ENCODE measurements at places on chromosomes 1 and 21. TPM values are rescaled to one million over a fixed set of nuclear protein-coding genes. Genes with fewer than 3 reads are reported as not detected.

The PDPN gene
- not detected for polyA plus RNA-seq

The PYHIN1 gene
- 8.7 TPM for polyA plus RNA-seq

The C1orf87 gene
- polyA plus RNA-seq = not detected

The TMEM269 gene
- polyA plus RNA-seq = not detected

The NPR1 gene
- polyA plus RNA-seq = not detected

The ZMYND12 gene
- polyA plus RNA-seq = 1.6 TPM

GRCh38 chr1:1302951-1303509 lies 4.7 kb downstream of the ACAP3 start:
- H3K4me3 ChIP-seq = no peak overlapping the region
- H3K4me1 ChIP-seq = peaks cover 29% of the 10 kb centered on the region
- no peak overlapping the region for H3K27ac ChIP-seq
- DNase-seq = no peak
- H3K27me3 ChIP-seq = no peaks in the 10 kb centered on the region

- H3K4me3 ChIP-seq = no peak overlapping the region
- no peaks in the 10 kb centered on the region for H3K4me1 ChIP-seq
- H3K27me3 ChIP-seq = no peaks in the 10 kb centered on the region
- H3K36me3 ChIP-seq = no peaks in the 10 kb centered on the region
Observed at GRCh38 chr1:168343566-168343965, 62.9 kb downstream of the TBX19 start.

- no peak for DNase-seq
- H3K36me3 ChIP-seq = peaks cover 13% of the 10 kb centered on the region
- no peak overlapping the region for H3K27ac ChIP-seq
- H3K27me3 ChIP-seq = no peaks in the 10 kb centered on the region
- H3K4me1 ChIP-seq = peaks cover 3% of the 10 kb centered on the region
Observed at GRCh38 chr1:26844424-26845196, 18.1 kb downstream of the ZDHHC18 start.

DNA sequence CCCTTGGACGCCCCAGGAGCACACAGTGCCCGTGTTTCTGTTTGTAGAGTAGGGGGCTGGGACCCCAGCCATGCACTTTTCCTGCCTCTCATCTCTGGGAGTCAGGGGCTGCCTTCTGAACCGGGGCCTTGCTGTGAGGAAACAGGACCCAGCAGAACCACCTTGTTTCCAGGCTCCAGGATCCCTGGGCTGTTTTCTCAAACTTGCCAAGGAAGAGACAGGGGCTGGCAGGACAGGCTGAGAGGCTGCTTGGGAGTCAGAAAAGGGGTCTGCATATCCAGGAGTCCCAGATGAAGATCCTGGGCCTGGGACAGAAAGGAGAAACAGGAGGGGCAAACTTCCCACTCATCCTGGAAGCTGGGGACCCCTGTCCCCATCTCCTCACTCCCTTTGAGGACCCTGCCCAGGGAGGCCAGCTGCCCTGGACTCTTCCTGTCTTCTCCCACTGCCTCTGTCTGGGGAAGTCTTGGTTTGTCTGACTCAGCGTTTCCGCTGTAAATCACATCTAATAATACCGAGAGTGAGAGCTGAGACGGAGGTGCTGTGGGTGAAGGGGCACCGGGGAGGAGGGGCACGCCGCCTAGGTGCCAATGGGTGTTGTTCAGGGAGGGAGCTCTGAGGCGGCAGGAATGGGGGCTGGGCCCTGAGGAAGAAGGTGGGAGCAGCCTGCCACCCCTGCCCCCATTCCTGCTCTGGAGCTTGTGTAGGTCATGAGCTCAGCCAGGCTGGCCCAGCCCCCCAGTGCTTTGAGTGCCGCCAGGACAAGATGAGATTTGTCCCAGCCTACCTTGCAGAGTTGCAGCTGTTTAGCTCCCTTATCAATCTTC lies 16.7 kb downstream of the POU3F1 start:
- H3K27me3 ChIP-seq = no peaks in the 10 kb centered on the region
- peak; percentile 76 for DNase-seq
- H3K4me1 ChIP-seq = peaks cover 32% of the 10 kb centered on the region
- H3K27ac ChIP-seq = no peak overlapping the region
- peaks cover 6% of the 10 kb centered on the region for H3K36me3 ChIP-seq

GRCh38 chr1:111880881-111881837 lies 108.3 kb downstream of the KCND3 start:
- no peak overlapping the region for H3K4me3 ChIP-seq
- no peaks in the 10 kb centered on the region for H3K4me1 ChIP-seq
- H3K27me3 ChIP-seq = no peaks in the 10 kb centered on the region
- H3K27ac ChIP-seq = no peak overlapping the region
- no peak for DNase-seq

DNA sequence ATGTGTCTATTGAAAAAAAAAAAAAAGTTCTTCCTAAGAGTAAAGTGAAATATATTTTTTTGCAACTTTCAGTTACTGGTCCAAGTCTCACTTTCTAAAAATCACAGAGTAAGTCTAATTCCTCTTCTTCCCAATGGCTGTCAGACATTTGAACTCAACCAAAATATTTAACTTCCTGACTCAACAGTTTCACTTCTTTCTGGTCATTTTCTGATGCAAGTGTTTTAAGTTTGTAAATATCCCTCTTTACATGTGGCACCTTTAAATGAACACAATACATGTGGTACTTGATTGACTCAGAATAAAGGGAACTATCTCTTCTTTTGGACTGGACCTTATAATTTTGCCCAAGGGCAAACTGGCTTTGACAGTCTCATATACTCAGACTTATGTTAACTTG lies 76.7 kb downstream of the ASH1L start:
- no peak for DNase-seq
- peaks cover 15% of the 10 kb centered on the region for H3K36me3 ChIP-seq
- H3K27ac ChIP-seq = no peak overlapping the region
- no peaks in the 10 kb centered on the region for H3K4me1 ChIP-seq
- no peaks in the 10 kb centered on the region for H3K27me3 ChIP-seq
- H3K4me3 ChIP-seq = no peak overlapping the region

DNA sequence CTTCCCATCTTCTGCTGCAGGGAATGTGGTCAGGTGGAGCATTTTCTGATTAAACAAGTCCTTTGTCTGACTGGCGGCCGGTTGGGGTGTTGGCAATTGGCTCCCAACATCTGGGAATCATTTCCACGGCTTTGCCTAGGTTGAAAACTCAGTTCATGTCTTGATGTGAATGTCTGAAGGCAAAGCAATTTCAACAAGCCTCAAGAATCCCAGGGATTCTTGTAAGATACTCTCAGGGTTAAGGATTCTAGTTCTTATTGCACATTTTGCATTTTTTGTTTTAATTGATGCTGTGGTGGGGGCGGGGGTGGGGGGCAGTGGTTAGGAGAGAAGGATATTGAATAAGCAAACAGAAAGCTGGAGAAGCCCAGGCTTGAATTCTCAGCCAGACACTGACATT lies 273.9 kb downstream of the KIF26B start:
- DNase-seq = no peak
- H3K27ac ChIP-seq = no peak overlapping the region
- H3K36me3 ChIP-seq = no peaks in the 10 kb centered on the region
- no peaks in the 10 kb centered on the region for H3K27me3 ChIP-seq
- H3K4me3 ChIP-seq = no peak overlapping the region
- H3K4me1 ChIP-seq = no peaks in the 10 kb centered on the region

- no peak overlapping the region for H3K27ac ChIP-seq
- no peaks in the 10 kb centered on the region for H3K27me3 ChIP-seq
- no peak for DNase-seq
- no peaks in the 10 kb centered on the region for H3K4me1 ChIP-seq
Observed at GRCh38 chr1:9078752-9079500, 9.5 kb upstream of the SLC2A5 start.

DNA sequence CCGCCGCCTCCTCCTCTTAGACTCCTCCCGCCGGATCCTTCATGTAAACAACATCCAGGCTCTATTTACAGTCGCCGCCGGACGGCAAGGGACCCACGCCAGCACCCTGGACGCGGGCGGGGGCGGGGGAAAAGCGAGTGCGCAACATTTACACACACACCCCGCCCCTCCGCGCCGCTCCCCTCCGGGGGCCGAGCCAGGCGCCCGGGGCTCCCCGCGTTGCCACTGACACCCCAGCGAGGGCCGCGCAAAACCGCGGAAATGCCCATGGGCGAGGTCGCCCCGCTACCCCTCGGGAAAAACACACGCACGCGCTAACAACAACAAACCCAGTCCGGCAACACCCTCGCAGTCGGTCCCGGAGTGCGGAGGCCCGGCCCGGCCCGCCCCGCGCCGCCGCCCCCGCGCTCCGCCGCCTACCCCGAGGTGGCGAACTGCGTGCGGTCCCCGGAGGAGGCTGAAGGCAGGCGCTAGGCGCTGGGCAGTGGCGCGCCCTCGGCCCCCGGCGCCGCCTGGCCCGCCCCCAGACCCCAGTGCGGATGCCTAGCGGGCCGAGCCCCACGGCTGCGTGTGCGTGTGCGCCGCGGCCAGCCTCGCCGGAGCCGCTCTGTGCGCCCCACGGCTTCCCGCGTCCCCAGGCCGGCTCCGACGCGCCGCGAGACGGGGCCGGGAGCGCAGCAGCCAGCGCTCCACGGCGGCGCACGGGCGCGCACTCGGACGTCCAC lies 81.1 kb upstream of the AK4 start:
- no peaks in the 10 kb centered on the region for H3K27me3 ChIP-seq
- H3K4me1 ChIP-seq = peaks cover 32% of the 10 kb centered on the region
- H3K4me3 ChIP-seq = peak overlapping the region; percentile 62
- peak; percentile 81 for DNase-seq

GRCh38 chr1:226679262-226679661 lies 59.8 kb downstream of the ITPKB start:
- peaks cover 6% of the 10 kb centered on the region for H3K36me3 ChIP-seq
- peaks cover 96% of the 10 kb centered on the region for H3K4me1 ChIP-seq
- peak overlapping the region; percentile 86 for H3K27ac ChIP-seq

DNA sequence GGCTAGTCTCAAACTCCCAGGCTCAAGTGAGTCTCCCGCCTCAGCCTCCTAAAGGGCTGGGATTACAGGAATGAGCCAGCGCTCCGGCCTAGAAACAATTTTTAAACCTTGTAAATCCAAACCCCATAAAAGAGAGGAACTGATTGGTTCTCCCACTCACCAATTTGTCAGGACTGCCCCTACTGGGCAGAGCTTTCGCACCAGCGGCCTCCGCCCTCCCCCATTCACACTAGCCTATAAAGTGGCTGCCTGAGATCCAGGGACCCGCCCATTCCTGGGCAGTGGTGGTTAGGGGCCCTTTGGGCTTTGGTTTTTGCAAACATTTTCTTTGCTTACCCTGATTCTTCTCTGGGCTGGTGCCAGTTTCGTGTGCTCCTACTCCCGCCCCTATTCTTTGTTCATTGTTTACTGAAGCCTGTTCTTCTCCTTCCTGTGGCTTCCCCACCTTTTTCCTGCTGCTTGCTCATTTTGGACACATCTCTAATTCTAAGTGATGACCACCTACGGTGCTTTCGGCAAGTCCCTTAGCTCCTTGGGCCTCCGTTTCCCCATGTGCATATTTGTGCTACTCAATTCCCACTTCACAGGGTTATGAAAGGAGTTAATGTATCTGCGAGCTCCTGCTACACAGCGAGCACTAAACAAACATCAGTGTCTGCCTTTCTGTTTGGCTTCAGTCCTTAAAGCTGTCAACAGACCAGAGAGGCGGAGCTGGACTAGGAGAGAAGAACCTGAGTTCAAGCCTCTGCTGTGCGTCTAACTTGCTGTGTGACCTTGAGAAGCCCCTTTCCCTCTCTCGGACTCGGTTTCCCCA lies 39.8 kb upstream of the CLIC4 start:
- H3K27ac ChIP-seq = no peak overlapping the region
- no peak overlapping the region for H3K4me3 ChIP-seq
- peak; percentile 7 for DNase-seq
- no peaks in the 10 kb centered on the region for H3K27me3 ChIP-seq
- H3K36me3 ChIP-seq = no peaks in the 10 kb centered on the region

GRCh38 chr1:245690156-245690690 lies 535.4 kb downstream of the KIF26B start:
- no peaks in the 10 kb centered on the region for H3K4me1 ChIP-seq
- no peaks in the 10 kb centered on the region for H3K36me3 ChIP-seq
- H3K27ac ChIP-seq = no peak overlapping the region
- no peaks in the 10 kb centered on the region for H3K27me3 ChIP-seq

- H3K27me3 ChIP-seq = no peaks in the 10 kb centered on the region
- H3K27ac ChIP-seq = no peak within 1 kb of the TSS
- H3K36me3 ChIP-seq = no peaks in the 10 kb centered on the region
- no peak within 1 kb of the TSS for H3K4me3 ChIP-seq
- DNase-seq = no peak
- H3K4me1 ChIP-seq = no peaks in the 10 kb centered on the region
Observed at GRCh38 chr1:31239653-31240241, at the start of gene NKAIN1. TSS of gene NKAIN1 (minus strand) at chr1:31239887. CDS start at chr1:31239547, 340 bp downstream.

DNA sequence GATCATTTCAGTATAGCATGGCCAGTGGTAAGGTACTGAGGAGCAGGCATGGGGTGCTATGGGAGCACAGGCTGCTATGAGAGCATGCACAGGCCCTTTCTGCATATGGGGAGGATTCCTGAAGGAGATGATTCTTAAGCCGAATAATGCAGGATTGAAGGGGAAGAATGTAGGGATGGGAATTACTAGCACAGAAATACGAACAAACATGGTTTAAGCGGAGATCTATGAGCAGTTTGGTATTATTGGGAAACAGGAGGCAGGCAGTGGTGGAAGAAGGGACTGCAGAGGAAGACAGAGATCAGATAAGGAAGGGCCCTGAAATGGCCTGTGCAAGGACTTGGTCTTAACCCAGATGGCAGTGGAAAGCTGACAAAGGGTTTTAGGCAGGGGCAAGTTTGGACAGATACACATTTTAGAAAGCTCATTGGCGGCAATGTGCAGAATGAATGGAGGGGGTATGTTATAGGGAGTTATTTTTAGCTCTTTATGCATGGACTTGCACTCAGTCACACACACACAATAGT lies 1.7 kb downstream of the OSCP1 start:
- H3K4me3 ChIP-seq = no peak overlapping the region
- no peak for DNase-seq
- H3K4me1 ChIP-seq = no peaks in the 10 kb centered on the region

DNA sequence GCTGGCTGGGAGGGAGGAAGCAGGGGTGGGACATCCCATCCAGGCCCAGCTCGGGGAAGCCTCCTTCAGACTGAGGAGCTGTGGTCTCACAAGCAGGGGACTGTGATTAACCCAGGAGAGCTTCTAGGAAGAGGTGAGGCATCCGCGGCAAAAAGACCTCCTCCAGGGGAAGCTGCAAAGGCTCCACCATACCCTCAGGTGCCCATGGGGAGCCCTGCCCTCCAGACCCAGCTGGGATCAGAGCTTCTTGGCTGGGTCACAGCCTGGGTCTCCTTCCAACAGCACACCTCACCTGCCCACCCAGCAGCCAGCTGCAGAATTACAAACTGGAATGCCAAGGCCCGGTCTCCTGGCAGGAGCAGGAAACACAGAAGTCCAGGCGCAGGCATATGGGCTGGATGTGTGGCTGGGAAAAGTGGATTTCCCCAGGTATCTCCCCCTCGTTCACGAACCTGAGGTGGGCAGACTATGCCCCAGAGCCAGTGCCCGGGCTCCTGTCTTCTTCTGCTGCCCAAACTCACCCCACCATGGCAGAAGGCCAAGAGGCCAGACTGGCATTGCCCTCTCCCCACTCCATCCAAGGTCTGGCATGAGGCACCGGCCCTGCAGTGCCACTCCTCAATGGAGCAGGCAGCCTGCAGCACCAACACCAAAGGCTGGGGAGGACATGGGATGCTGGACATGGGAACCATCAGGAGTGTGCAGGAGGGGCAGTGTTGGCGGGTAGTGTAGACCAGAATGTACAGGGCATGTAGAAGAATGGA lies 15.4 kb upstream of the ARF1 start:
- no peak overlapping the region for H3K4me3 ChIP-seq
- no peaks in the 10 kb centered on the region for H3K4me1 ChIP-seq
- no peak overlapping the region for H3K27ac ChIP-seq
- no peaks in the 10 kb centered on the region for H3K36me3 ChIP-seq

- no peak overlapping the region for H3K27ac ChIP-seq
- no peaks in the 10 kb centered on the region for H3K4me1 ChIP-seq
- no peak for DNase-seq
- no peak overlapping the region for H3K4me3 ChIP-seq
- no peaks in the 10 kb centered on the region for H3K27me3 ChIP-seq
Observed at GRCh38 chr1:200442537-200443156, 32.8 kb upstream of the ZNF281 start.
